Stimulated activated CD4-positive, alpha-beta T cell treated with anti-CD3 and anti-CD28 coated beads, Interleukin-15, amount 100 ng/mL, for 1 hour (primary cell): ENCODE measurements at places on chromosomes 13 and 19.
A peak's percentile ranks its signal among the peaks of the same experiment; 100 is the strongest.

DNA sequence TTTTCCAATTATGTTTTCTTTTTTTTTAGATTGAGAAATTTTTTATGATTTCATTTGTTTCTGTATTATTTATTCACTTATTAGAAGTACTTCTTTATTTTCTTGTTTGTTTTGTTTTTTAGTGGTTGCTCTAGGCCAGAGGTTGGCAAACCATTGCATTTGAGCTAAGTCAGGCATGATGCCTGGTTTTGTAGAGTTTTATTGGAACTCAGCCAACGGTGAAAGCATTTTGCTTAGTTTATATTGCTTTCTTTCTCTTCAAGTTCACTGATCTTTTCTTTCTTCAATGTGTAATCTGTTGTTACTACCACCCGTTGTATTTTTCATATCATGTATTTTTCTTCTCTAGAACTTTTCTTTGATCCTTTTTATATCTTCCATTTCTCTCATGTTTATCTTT is 19.7 kb downstream of the ZNF567 start:
- DNase-seq = no peak

DNA sequence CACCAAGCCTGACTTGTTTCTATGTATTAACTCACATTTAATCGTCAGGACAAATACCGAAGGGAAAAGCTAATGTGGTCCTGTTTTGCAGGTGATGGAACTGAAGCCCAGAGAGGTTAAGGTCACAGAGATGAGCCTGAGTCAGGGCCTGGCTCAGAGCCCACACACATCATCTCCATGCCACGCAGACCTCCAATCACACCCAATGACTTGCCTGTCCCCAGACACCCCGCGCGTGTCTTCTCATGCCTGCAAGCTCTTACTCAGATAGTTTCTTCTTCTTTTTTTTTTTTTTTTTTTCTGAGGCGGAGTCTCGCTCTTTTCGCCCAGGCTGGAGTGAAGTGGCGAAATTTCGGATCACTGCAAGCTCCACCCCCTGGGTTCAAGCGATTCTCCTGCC is 16.4 kb downstream of the SIX5 start:
- no peak for DNase-seq

GRCh38 chr19:18418029-18418482 is 1.1 kb upstream of the SSBP4 start:
- no peak for DNase-seq

DNA sequence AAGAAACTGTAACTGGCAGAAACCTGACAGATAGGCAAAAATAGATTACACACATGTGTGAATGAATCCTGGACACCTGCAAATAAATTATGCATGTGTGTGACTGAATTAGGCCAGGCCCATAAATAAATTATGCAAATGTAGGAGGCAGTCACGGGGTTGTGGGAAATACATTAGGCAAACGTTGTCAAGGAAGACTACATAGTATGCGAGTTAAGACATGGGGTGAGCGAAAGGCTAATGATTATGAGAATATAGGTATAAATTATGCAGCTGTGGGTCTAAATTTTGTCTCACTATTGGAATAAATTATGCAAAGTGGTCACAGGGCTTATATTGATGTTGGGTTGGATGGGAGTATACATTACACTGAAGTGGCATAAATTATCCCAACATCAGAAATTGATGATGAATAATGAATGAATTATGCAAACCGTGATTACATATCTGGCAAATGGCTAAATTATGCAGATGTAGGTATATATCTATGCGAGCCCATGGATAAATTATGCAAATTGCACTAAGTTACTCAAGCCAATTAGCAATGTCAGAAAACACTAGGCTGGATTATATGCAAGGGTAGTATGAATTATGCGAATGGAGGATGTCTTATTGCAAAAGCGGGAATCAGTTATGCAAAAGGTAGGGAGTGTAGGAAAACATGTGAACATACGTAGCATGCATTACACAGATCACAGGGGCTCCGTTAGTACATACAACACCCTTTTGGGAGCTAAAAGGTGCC is 6.8 kb downstream of the SLC8A2 start:
- DNase-seq = no peak

DNA sequence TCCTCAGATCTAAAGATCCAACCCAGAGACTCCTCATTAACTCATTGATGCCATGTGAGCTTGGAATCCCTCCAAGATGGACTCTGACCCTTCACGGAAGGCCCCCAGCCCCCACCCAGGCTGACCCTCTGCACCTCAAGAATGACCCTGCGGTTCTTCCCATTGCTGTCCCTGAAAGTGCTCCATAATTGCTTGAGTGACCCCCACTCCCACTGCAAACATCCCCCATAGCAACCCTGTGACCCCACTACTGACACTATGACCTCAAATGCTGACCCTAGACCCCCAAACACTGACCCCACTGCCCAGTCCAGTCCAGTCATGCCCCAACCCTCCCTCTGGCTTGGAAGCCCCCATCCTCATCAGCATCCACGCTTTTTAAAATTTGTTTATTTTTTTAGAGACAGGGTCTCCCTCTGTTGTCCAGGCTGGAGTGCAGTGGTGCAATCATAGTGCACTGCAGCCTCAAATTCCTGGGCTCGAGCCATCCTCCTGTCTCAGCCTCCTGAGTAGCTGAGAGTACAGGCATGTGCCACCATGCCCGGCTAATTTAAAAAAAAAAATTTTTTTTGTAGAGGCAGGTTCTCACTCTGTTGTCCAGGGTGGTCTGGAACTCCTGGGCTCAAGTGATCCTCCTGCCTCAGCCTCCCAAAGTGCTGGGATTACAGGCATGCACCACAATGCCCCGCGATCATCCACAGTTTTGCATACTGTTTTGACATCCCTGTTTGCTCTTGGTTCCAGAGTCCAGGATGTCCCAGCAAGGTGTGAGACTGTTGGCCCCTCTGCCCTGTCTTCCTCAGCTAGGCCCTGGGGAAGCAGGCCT is 855 bp downstream of the LYL1 start:
- no peak for DNase-seq

GRCh38 chr19:45764945-45765701 is 3.9 kb downstream of the SIX5 start:
- DNase-seq = no peak

GRCh38 chr13:34216256-34216655 is 398.3 kb downstream of the RFC3 start:
- no peak for DNase-seq

DNA sequence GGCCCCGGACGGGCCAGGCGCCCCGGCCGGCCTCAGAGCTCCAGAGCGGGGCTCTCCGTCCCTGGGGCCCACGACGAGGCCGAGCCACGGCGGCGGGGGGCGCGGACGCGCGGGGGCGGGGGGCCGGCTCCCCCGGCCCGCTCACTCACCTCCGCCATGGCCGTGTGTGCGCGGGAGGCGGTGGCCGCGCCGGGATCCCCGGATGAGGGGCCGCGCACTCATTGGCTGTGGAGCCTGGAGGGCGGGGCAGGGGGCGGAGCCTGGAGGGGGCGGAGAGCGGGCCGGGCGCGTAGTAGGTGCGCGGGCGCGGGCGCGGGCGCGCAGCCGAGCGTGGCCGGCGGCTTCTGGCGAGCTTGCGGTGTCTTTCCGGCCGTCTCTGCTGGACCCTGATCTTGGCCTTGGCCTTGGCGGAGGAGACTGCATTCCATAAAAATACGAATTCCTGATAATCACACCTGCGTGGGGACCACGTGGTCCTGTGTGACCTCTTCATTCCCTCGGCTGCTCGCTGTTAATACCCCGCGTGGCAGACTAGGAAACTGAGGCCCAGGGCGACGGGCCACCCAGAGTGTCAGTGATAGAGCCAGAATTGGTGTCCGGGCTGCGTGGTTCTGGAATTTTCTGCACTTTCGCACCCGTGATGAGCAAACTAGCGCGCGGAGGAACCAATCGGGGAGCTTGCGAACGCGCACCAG is at the start of gene MIER2:
Gene MIER2, minus strand, starts transcription at position 172 of the 695 bp plus-strand sequence. Its CDS starts 14 bp downstream, at position 158.
- peak; percentile 89 for DNase-seq

DNA sequence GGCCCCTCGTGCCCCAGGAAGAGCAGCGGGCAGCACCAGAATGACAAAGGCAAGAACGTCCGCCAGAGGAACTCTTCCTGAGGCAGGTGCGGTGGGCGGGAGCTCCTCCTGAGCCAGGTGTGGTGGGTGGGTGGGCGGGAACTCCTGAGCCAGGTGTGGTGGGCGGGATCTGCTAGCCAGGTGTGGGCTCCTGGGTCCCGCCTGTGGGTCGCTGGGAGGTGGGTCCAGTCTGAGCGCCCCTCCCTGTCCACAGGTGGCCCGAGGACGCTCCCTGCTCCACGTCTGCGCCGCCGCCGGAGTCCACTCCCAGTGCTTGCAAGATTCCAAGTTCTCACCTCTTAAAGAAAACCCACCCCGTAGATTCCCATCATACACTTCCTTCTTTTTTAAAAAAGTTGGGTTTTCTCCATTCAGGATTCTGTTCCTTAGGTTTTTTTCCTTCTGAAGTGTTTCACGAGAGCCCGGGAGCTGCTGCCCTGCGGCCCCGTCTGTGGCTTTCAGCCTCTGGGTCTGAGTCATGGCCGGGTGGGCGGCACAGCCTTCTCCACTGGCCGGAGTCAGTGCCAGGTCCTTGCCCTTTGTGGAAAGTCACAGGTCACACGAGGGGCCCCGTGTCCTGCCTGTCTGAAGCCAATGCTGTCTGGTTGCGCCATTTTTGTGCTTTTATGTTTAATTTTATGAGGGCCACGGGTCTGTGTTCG is 7.0 kb upstream of the HCN2 start:
- no peak for DNase-seq

DNA sequence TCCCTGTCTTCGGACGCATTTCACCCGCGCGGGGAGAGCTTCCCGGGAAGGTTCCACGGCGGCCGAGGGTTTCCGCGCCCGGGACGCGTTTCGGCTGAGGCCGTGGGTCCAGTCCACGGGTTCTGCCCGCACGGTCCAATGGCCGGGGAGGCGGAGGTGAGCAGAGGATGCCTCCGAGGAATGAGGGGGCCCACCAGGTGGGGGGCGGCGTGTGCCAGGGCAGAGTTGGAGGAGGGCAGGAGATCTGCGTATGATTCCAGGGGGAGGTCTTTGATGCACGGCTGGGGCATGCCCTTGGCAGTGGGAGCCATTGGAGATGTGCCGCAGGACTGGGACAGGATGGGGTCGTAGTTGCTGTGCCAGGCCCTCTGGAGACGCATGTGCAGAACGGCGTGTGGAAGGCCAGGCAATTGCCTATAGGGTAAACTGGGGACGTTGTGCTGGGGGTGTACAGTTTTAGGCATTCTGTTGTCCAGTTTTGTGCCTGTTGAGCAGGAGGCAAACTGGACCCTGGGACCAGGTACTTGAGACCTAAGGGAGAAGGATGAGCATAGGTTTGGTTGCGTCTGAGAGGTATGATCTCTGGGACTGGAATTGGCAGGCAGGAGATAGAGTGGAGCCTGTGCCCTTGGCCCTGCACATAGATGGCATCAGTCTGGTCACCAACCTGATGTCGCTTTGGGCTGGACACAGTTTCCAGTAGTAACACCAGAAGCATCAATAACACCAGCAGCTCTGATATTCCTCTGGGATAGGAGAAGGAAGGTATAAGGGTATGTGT is 751 bp downstream of the ZNF584 start:
- no peak for DNase-seq
